ENCODE measurements at places on chromosomes 3 and 15.
A peak's percentile ranks its signal among the peaks of the same experiment; 100 is the strongest.

GRCh38 chr3:55525436-55525835 lies 38.3 kb upstream of the WNT5A start:
- DNase-seq = no peak

GRCh38 chr3:107524841-107525643 lies 2.3 kb downstream of the BBX start:
- no peak for DNase-seq

GRCh38 chr3:109548192-109548938 lies 211.0 kb upstream of the DPPA4 start:
- no peak for DNase-seq

DNA sequence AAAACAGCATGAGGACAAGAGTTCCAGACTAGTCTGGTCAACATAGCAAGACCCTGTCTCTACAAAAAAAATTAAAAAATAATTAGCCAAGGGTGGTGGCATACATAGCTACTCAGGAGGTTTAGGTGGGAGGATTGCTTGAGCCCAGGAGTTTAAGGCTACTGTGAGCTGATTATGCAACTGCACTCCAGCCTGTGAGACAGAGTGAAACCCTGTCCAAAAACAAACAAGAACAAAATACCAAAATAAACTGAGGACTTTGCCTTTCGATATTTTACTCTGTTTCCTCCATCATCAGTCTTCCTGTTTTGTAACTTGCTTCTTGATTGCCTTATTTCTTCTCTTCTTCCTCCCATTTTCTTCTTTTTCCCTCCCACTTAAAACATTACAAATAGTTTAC lies 504.4 kb downstream of the ROBO1 start:
- DNase-seq = peak; percentile 55

DNA sequence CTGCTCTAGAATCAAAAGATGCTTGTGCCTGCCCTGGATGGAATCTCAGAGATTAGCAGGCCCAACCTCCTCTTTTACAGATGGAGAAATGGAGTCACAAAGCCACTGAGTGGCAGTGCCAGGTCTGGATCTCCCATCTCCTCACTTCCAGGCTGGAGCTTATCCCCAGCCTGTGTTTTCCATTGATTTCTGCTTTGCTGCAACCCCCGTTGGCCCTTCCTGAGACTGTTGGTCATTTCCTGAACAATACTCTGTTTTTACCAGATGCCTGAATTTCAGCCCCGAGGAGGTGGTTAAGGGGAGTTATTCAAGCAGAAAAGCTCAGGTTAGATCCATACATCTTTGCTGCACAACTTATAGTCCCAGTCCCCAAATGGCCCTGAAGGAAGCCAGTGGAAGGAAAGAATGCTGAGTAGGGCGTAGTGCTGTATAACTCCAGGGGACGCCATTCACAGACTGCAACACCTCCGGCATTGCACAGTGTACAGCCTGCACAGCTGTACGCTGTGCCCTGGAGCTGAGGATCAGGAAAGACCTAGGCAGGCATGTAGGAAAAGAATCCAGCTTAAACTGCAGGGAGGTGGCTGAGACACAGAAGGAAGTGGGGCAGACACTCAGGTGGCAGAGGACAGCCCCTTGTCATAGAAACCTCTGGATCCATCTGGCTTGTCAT lies 77.5 kb downstream of the RPLP1 start:
- DNase-seq = no peak

- DNase-seq = peak; percentile 97
Measured at GRCh38 chr3:179147873-179148615, at the start of gene PIK3CA. Gene PIK3CA, plus strand, starts transcription at chr3:179148357. Its CDS starts 50,469 bp downstream, at chr3:179198826.

GRCh38 chr3:179608931-179609720 lies 4.5 kb downstream of the NDUFB5 start:
- DNase-seq = peak; percentile 76

- DNase-seq = no peak
Measured at GRCh38 chr15:84811828-84812227, 5.3 kb upstream of the ALPK3 start.

- DNase-seq = no peak
Measured at GRCh38 chr15:63971427-63971805, 74.9 kb downstream of the DAPK2 start.

GRCh38 chr3:31876331-31876730 lies 104.7 kb downstream of the OSBPL10 start:
- no peak for DNase-seq

DNA sequence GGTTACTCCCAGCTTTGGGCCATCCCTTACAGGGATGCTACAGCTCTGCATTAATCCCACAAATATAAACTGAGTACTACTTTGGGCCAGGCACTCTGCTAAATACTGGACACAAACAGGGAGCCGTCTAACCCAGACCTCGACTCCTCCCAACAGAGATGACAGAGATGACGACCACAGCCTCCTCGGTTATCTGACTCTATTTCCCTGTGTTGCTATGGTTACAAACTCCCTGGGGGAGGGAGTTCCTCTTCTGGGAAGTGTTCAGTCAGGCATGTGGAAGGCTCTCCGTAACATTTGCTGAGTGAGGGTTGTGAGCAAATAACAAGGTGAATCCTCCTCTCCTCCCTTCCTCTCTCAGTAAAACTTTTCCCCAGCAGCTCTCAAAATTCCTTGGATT lies 6.7 kb upstream of the CMTM7 start:
- DNase-seq = peak; percentile 21

DNA sequence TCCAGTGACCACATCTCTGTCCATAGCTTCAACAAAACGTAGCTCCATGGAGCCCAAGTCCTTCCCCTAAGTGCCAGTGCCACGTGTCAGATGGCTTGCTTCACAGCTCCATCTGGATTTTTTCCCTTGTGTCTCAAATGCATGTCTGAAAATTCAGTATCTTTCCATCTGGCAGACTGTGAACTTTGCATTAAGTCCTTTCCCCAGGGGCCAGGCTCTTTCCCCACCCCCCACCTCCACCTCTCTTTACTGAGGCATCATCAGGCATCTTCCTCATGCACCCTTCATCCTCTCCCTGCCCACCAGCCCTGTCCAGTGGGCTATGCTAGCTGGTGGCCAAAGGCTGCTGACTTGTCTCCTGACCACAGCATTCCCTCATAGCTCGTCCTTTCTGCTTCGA lies 53.7 kb downstream of the PDIA5 start:
- no peak for DNase-seq

DNA sequence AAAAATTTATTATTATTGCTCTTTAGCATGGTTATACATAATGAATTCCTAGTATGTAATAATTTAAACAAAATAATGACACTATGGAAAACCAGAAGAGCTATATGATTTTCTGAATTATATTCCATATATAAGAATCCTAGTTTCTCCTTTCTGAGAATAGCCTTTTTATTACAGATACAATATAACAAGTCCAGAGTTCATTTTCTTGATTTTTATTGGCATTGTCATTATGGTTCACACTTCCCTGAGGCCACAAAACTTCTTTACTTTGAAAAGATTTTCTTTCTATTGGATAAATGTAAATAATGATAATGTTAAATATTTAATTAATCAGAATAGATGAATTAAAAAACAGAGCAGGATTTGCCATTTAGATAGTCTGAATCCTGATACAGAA lies 362.3 kb upstream of the BCHE start:
- no peak for DNase-seq

GRCh38 chr3:52006017-52006819 lies 10.5 kb upstream of the RPL29 start:
- peak; percentile 29 for DNase-seq

DNA sequence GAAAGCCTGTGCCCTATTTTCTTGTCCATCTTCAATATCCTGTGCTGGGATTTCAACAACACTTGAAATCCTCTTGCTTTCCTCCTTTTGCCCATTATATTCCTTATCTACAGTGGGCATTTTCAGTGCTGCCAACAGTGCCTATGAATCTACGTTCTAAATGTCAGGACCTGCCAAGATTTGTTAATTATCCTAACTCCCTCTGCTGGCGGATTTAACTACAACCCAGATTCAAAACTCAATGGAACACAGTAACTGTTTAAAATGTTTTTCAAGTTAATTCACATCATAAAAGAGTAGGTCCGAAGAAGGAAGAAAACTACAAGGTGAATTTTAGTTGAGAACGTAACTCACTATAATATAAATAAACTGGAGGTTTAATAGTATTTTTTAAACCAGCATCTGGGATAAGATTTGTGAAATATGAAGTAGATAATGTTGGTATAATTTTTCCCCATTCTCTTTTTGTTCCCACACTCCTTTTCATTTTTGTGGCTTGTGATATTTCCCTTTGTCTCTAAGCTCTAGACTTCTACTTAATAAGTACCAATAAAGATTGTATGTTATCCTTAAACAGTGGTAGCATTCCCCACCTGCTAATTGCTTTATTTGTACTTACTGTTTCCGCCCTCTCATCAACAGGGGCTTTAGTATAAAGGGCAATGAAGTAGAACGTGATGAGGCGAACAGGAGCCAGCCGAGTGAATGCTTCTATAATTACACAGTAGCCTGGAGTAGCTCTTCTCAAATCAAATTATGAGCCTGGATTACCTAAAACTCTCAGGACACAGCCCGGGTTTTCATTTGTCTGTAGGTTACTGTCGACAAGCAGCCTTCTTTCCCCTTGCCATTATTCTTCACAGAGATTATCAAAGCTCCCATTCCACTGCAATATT lies 302.5 kb upstream of the ATP11B start:
- no peak for DNase-seq

DNA sequence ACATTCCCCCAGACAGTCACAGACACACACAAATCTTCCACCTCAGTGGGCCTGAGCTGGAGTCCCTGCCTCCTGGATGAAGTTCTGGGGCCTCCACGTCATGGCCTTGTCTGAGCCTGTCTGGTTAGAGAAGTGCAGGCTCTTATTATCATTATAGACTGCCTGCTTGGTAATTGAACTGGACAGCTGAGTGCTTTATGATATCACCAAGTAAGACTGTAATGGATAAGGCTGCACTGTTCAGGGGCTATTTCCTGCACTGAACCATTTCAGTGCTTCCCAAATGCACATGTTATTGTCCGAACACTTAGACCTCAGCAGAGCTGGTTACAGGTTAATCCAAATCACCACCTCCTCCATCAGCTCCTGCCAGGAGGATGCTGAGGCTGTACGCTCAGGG lies 8.7 kb upstream of the ST6GAL1 start:
- no peak for DNase-seq

DNA sequence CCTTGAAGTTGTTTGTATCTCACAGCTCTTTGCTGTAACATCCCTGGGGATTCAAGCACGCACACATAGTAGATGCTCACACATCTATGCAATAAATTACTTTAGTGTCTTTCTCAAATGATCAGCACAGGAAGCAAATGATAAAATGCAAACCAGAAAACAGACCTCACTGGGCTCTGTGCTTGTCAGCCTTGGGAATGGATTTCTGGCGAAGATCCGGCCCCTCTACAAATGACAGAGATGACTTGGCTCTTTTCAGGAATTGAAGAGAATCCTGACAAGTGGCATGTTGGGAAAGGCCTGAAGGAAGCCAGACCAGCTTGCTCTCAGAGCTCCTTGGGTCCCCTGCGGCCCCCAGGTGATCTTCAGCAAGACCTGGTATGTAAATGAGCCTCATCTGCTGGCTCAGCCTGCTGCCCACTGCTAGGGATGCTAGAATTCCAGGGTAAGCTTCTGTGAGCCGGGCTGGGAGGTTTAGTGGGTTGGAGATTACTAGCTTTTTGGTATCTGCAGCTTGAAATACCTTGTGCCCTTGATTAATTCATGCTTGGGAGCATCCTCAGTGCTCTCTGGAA lies 54.1 kb downstream of the LPP start:
- DNase-seq = no peak

DNA sequence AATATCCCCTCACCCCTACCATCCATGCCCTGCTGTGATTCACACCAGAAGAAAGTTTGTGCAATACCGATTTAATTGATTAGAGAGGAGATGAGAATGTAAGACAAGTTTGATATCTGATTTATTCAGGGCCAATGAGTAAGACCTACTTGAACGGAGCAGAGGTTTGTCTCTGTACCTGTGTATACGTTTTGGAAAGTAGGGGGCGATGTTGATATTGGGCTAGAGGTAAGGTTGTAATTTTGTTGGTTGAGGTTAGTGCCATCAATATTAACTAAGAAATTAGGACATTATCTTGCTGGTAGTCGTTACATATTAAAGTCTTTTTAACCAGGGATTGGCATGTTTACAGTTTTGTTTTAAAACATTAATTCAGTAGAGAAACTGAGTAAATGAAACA lies 20.5 kb downstream of the EAF2 start:
- DNase-seq = no peak

DNA sequence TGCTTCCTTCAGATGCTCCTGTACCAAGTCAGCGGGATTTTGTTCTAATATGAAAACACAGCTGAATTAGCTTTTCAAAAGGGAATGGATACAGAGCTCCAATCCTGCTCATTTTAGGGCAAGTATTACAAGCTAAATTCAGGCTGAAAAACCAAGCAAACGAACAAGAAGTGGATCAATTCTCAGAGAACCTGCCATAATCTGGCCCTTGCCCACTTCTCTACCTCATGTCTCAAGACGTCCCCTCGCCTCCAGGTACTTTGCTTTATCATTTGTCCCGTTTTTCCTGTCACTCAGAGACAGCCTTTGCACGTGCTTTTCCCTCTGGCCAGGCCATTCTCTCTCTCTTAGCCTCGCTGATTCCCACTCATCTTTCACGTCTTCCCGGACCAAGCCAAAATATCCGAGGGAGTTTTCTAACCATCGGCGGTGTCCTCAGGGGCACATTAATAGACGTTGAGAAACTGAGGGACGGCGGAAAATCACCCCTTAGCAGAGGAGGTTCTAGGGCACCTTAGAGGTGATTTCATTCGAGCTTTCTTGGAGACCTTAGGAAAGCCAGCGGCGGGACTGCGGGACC lies 654 bp downstream of the SUSD5 start:
- no peak for DNase-seq

All from MV-4-11 (cell line).